Naive thymus-derived CD8-positive, alpha-beta T cell (primary cell): ENCODE measurements at places on chromosomes 7 and 10. TPM values are rescaled to one million over a fixed set of nuclear protein-coding genes. Genes with fewer than 3 reads are reported as not detected.

EVX1 gene
- total RNA-seq = not detected

CRHR2 gene
- total RNA-seq = not detected

KEL gene
- 0.47 TPM for total RNA-seq

CTAGE4 gene
- 1.8 TPM for total RNA-seq

CPVL gene
- total RNA-seq = 1.4 TPM

GSTO2 gene
- 1.4 TPM for total RNA-seq

BAMBI gene
- total RNA-seq = not detected

PHKG1 gene
- total RNA-seq = 2.6 TPM

ADCY1 gene
- total RNA-seq = not detected

AGAP5 gene
- 13.2 TPM for total RNA-seq

TWIST1 gene
- total RNA-seq = not detected

TAS2R41 gene
- total RNA-seq = 0.55 TPM

EN2 gene
- not detected for total RNA-seq

ANKRD22 gene
- total RNA-seq = not detected

NKX2-3 gene
- not detected for total RNA-seq

ITPRID1 gene
- total RNA-seq = not detected

SPDYE2 gene
- total RNA-seq = 0.41 TPM

SFTPD gene
- total RNA-seq = not detected

PAOX gene
- 11.3 TPM for total RNA-seq

KLF14 gene
- not detected for total RNA-seq

OLAH gene
- not detected for total RNA-seq

THSD7A gene
- total RNA-seq = not detected

PRKCQ gene
- total RNA-seq = 59.3 TPM

LUC7L2 gene
- total RNA-seq = 147 TPM

CACNA2D1 gene
- not detected for total RNA-seq

IFIT1B gene
- total RNA-seq = not detected
